CD4-positive, alpha-beta T cell treated with Interleukin-6 at 100 ng/mL for 8 hours (primary cell): ENCODE measurements at places on chromosomes 6 and 20.

DNA sequence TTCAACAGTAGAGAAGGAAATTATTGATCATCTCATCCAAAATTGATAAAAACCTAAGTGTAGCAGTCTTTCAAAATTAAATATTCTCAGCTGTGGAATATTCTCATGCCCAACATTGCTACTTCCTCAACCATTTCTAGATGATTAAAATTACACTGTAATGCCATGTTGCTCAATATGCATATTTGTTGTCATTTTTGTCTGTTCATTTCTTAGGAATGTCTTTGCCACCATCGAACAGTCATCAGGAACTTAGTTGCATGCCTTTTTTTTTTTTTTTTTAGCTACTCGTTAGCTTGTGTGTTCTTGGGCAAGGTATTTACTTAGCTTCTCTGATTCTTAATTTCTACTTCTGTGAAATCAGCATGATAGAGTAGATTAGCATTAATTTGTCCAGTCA lies 188.6 kb downstream of the DTNBP1 start:
- DNase-seq: no peak

DNA sequence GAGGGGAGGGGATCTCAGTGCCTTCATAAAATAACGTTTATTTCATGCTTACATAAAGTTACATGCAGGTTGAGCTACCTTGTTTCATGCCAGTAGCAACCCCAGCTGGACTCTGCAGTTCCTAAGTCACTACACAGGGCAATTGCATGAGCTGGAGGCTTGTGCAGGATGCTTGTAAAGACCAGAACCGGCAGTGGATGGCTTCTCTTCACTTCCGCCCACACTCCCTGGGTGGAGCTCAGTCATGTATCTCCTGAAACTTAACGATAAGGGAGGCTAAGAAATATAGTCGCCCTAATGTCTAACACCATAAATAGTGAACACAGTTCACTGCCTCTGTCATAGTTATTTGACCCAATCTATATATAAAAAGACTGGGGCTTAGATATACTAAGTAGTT lies 99.4 kb upstream of the RAB32 start:
- no peak for DNase-seq

DNA sequence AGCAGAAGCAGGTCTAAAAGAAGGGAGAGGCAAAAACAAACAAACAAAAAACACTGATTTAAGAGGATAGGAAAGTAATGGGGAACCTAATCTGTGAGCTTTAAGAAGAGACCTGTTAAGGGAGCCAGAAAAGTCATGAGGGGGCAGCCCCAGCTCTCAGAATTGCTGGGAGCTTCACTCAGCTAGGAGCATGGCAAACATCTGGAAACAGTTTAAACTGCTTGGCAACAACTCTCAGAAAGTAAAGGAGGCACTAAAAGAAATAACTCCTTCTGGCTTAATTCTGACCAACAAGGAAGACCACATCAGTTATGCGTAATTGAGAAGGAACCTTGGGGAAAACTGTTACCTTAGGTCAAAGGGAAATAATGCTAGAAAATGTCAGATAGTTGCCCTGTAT lies 121.4 kb downstream of the LAMP5 start:
- DNase-seq: no peak

DNA sequence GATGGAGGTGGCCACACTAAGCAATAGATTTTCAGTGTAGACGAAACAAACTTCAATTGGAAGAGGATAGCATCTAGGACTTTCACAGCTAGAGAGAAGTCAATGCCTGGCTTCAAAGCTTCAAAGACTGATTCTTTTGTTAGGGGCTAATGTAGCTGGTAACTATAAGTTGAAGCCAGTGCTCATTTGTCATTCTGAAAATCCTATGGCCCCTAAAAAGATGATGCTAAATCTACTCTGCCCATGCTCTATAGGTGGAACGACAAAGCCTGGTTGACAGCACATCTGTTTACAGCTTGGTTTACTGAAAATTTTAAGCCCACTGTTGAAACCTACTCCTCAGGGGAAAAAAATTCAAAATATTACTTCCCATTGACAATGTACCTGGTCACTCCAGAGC lies 226.7 kb downstream of the BCAS1 start:
- no peak for DNase-seq

DNA sequence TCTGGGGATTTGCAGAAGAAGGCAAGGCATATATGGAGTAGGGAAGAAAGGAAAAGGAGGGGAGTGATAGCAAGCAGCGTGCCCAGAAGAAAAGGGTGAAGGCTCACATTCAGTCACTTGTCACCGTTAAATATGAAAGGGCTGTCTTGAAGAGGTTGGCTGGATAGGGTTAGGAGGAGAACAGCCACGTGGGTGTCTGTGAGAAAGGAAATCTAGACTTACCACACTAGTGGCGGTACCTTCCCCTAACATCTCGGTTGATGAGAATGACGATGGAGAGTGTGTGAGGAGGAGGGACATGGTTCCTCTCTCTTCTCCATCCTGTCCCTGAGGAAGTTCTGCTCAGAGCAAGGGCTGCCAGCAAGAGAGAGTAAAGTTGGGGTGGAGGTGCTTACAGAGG lies 74.3 kb upstream of the CCN6 start:
- DNase-seq: no peak

GRCh38 chr6:110646951-110647910 lies 168.0 kb downstream of the CDK19 start:
- DNase-seq: no peak

- no peak for DNase-seq
Observed at GRCh38 chr20:39897058-39897457, 792.0 kb downstream of the MAFB start.
